ENCODE measurements at places on chromosomes 4 and X.
A peak's percentile ranks its signal among the peaks of the same experiment; 100 is the strongest.

GRCh38 chr4:103324811-103325210 lies 126.7 kb upstream of the CENPE start:
- DNase-seq, result no peak

DNA sequence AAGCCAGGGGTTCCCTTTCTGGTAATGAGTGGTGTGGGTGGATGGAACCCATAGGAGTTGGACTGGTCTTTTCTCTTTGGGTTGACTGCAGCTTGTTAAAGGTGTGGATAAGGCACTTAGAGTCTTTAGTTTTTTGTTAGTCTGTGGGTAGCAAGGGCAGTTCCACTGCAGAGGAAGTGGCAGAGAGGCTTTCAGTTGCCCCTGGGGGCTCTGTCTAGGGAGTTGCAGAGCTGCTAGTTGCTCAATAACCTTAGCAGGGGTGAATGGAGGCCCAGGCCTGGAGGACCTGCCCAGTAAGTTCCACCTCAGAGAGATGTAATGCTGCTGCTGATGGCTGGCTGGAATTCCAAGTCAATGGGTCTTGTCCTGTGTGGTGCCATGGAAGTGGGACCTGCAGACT lies 282.6 kb upstream of the NDST4 start:
- DNase-seq, result no peak

DNA sequence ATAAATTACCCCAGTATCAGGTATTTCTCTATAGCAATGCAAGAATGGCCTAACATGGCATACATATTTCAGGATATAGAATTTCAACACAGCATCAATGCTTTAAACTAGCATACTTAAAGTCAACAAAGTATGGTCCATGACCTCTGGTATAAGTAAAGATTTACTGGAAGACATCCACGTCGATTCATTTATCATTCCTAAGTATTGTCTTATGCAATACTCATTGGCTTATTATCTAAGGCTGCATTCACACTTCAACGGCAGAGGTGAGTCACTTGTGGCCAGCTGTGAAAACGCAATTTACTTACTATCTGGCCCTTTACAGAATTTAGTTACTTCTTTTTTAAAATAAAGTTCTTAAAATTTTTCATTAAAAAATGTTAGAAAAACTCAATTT lies 42.6 kb downstream of the ADGRA3 start:
- DNase-seq, result no peak

DNA sequence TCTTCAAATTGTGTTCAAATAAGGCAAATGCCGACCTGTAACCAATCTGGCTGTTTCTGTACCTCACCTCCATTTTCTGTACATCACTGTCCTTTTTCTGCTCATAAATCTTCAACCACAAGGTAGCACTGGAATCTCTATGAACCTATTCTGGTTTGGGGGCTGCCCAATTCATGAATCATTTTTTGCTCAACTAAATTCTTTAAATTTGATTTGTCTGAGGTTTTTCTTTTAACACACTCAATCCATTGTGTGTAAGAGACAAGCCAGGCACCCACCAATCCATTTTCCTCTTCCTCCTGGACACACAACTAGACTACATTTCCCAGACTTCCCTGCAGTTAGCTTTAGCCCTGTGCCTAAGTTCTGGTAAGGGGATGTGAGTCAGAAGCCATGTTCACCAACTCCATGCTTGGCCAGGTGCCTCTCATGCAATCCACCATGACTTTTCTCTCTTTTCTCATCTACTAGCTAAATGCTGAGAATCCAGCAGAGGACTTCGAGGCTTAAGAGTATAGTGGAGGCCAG lies 193.2 kb upstream of the KLF3 start:
- DNase-seq, result no peak

- DNase-seq, result no peak
Observed at GRCh38 chrX:135697601-135698000, 15.8 kb upstream of the CT45A1 start.

DNA sequence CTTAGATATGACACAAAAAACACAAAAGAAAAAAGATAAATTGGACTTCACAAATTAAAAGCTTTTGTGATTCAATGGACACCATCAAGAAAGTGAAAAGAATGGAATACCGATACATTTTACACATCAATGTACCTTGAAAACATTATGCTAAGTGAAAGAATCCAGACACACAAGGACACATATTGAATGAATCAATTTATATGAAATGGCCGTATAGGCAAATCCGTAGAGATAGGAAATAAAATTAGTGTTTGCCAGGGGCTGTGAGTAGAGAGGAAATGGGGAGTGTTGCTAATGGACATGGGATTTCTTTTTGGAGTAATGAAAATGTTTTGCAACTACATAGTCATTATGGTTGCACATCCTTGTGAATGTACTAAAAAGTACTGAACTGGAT lies 3.1 kb downstream of the PGAM4 start:
- no peak for DNase-seq

- DNase-seq, result no peak
Observed at GRCh38 chrX:10922159-10922558, 189.0 kb upstream of the HCCS start.

DNA sequence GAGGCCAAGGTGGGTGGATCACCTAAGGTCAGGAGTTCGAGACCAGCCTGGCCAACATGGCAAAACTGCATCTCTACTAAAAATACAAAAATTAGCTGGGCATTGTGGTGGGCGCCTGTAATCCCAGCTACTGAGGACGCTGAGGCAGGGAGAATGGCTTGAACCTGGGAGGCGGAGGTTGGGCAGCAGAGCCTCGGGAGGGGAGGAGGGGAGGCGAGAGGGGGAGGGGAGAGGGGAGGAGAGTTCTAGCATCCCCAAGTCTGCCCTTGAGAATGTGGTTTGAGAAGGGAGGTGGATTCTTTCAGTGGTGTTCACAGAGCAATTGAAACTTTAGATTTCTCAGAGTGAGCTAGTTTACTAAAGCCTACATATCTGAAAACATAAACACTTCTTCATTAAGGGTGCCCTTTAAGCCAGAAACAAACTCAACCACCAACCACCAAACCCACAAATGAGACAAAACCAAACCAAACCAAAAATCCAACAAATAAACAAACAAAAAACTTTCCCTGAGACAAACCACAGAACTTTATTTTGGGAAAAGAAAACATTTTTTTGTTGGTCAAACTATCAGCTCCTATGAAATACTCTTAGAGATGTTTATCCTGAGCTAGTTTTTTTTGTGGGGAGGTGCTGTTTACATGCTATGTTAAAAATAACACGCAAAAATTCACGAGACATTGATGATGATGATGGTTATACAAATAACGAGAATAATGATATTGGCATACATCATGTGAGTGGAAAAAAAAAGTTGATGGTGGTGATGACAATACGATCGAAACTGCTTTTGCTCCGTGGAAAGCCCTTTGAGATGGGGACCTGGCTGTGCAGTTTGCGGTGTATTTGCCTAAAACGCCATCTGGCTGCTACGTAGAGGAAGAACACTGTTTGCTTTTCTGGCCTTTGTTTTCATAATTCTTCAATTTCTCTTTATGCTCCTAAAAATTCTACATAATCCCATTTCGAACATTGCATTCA lies 98.2 kb upstream of the PRKX start:
- DNase-seq, result peak; percentile 2

GRCh38 chr4:21242163-21242562 lies 541.9 kb downstream of the PACRGL start:
- no peak for DNase-seq

GRCh38 chr4:47659342-47659741 lies 174.3 kb downstream of the ATP10D start:
- no peak for DNase-seq

- no peak for DNase-seq
Observed at GRCh38 chr4:3516836-3517730, 15.1 kb downstream of the LRPAP1 start.

GRCh38 chr4:37530451-37530850 lies 155.7 kb downstream of the RELL1 start:
- no peak for DNase-seq

DNA sequence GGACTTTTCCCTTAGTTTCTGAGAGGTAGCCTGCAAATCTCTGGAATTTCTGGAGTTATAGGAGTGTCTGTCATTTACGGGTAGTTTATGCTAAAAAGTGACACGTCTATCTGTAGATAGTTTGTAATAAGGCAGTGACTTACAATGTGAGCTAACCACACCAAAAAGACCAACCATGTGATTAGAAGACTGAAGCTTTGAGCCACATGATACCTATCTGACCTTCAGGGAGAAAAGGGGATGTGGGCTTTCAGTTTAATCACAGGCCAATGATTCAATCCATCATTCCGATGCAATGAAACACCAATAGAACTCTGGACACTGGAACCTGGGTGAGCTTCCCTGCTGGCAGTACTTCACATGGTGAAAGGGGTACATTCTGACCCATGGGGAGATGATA lies 254.6 kb upstream of the GK2 start:
- no peak for DNase-seq

DNA sequence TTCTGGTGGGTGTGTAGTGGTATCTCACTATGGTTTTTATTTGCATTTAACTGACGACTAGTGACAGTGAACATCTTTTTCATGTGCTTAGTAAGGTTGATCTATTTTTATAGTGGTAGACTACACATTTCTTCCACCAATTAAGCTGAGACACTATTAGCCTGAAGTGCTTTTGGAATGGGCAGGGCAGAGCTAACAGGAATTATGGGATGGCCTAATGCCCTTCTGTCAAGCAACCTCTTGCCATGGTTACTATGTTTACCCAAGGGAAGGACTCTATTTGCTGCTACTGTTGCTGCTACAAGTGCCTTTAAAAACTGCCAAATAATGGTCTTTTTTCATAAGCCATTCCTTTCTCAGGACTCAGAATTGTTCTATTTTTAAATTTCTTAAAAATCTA lies 676.7 kb upstream of the ACTRT1 start:
- no peak for DNase-seq

- DNase-seq, result no peak
Observed at GRCh38 chr4:48254381-48255071, 15.1 kb downstream of the TEC start.

DNA sequence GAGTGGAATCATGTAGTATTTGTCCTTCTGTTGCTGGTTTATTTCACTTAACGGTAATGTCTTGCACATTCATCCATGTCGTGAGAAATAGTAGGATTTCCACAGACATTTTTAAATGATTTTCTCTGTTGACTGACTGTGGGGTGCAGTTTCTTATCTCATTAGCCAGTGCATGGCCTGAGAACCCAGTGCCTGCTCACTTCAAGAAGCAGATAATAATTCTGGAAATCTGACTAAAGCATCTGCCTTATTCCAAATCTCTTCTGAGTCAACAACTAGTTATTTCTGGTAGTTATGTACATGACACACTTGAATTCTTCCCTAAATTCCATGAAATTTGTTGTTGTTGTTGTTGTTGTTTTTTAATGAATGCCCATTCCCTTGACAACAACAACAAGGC lies 77.6 kb downstream of the NPFFR2 start:
- DNase-seq, result no peak

- no peak for DNase-seq
Observed at GRCh38 chr4:26839534-26839951, 21.1 kb upstream of the STIM2 start.

- DNase-seq, result no peak
Observed at GRCh38 chr4:69910016-69910782, 20.7 kb upstream of the CSN1S1 start.

- no peak for DNase-seq
Observed at GRCh38 chr4:125979950-125980349, 665.2 kb downstream of the FAT4 start.

DNA sequence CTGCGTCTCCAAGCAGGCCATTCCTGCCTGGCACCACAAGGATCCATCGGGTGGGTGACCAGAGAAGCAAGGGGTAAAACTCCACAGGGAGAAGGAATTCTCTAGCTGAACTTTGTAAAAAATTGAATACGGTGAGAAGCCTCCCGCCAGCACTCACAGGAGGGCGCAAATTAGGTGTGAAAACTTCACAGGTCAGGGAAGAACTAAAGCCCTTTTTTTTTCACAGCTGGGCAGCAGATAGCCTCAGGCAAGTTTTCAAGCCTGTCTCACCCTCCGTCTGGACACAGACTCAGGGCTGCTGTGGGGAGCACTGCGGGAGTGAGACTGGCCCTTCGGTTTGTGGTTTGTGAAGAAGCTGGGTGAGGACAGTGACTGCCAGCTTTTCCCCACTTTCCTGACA lies 224.1 kb upstream of the FGF16 start:
- DNase-seq, result no peak

GRCh38 chr4:121669163-121669550 lies 27.6 kb downstream of the ANXA5 start:
- no peak for DNase-seq

GRCh38 chrX:13164611-13165010 lies 120.2 kb upstream of the FAM9C start:
- DNase-seq, result no peak

DNA sequence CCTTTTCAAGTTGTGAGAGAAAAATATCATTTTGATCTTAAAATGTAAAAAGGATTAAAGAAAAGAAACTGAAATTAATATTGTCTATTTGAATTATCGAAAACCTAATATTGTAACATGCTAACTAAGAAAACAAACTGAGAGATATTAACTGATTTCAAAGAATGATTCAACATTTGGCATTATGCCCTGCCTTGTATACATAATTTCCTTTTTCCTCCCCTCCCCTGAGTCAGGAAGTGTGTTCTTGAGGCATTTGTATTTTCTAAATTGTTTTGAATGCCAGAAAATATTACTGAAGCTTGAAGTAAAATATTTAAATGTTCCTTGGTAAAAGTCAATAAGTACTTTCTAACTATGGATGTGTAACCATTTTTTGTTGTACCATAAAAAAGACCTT lies 49.4 kb downstream of the RPS6KA3 start:
- DNase-seq, result no peak

- no peak for DNase-seq
Observed at GRCh38 chr4:177287255-177287654, 22.4 kb upstream of the NEIL3 start.

DNA sequence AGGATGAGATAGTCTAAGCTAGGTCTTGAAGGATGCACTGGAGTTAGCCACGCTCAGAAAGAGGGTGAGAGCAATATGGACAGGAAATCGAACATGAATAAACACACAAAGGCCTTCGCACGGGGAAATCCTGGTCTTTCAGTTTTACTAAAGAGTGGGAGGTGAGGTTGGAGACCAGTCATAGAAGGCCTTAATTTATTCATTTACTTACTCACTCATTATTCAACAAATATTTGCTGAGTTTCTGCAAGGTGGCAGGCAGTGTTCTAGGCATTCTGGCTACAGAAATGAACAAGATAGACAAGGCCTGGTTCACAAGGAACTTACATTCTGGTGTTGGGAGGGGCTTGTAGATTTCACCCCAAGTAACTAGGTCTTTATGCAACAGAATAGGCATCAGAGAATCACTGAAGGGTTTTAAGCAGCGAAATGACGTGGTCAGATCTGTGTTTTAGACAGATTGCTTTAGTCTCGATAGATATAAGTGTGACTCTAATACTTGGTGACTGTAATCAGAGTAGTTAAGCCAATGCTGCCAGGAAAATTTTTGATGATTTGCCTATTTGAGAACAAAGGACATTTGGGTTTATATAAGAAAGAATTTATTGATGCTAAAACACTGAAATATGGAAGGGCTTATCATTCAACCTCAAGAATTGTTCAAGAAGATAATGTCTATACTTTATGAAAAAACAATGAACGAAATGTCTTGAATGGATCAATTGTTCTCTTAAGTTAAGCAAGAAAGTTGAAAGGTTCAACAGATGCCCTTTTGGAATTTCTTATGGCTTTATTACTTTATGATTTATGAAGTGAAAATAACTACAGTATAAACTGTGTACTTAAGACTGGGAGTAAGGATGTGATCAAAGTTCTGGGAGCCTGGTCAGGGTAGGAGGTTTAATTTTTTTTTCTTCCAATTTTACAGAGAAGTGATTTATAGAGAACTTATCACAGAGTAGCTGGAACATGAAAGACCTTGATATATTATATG lies 184.4 kb upstream of the CASK start:
- no peak for DNase-seq
